ENCODE measurements at places on chromosomes 2 and 18.

DNA sequence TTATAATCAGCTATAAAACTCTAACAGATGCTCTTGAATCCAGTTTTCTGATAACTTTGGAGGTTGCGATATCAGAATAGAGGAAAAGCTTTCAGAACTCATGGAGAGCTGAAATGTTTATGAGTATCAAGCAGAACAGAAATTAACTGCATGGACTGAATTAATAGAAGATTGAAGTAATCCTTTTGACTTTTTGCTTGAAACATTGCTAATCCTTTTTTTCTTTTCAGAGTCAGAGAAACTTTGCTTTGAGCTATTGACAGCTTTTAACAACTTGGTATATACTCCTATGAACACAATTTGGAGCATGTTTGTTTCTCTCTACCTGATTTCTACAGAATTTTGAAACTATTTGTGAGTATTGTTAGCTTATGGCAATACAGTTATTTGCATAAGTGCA, 1254.8 kb downstream of the LRP1B start:
- DNase-seq: no peak

DNA sequence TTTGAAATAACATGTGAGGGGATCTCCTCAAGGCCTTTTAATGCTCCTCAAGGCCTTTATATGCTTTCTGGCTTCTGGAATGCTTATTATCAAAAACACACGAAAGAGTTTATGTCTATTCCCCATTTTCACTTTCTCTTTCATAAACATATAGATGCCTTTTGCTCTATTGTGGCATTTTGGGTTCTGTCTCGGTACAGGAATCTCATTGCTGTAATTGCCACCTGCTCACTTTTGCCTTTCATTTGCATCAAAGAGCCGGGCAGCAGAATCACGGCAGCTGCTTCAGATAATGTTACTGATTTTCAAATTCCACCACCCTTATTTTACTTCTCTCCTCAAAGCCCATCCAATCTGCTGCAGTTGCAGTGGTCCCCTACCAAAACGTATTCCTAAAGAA, 54.8 kb upstream of the LPIN2 start:
- no peak for DNase-seq

GRCh38 chr2:21245565-21245964, 121.8 kb downstream of the TDRD15 start:
- DNase-seq: no peak

DNA sequence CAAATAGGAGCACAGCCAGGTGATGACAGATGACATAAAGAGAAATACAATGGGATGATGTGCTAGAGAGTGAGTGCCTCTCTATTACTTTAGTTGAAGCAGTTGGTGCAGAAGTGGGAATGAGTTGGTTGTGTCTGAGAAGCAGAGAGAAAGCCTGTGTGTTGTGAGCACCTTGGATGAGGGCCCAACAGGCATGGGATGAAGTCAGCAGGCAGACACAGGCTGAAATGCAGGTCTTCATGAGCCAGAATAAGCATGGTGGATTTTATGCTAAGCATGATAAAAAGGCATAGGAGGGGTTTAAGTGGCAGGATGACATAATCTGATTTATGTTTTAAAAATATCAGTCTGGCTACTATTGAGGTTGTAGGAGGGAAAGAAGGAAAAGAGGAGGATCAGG, 71.5 kb downstream of the KLHL14 start:
- DNase-seq: no peak

- no peak for DNase-seq
Measured at GRCh38 chr18:3914833-3915610, 465.1 kb downstream of the TGIF1 start.

- no peak for DNase-seq
Measured at GRCh38 chr2:188326669-188327301, 35.1 kb downstream of the GULP1 start.

DNA sequence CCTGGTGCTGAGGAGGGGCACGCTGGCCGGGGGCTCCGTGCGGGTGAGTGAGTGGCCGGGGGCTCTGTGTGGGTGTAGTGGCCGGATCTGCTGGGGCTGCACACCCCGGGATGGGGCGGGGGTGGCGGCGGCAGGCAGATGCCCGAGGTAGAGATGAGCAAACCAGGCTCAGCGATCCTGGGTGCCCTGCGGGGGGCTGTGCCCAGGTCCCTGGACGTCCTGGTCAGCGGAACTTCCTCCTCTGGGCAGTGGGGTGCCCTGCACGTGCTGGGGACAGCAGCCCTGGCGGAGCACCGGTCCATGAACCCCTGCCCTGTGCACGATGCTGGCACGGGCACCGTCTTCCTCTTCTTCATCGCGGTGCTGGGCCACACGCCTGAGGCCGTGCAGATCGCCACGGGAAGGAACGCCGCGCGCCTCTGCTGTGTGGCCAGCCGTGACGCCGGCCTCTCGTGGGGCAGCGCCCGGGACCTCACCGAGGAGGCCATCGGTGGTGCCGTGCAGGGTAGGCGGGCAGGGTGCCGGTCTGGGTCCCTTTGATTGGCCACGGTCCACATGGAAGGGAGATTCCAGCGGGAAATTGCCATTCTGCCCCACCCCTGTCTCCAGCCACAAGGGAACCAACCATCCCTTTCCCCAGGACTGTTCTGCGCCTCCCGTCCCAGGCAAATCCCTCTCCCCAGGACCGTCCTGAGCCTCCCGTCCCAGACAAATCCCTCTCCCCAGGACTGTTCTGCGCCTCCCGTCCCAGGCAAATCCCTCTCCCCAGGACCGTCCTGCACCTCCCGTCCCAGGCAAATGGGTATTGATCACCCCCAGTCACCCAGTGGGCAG, 5.9 kb downstream of the NEU4 start:
- DNase-seq: no peak

- DNase-seq: no peak
Measured at GRCh38 chr2:203732092-203732952, 25.9 kb downstream of the CD28 start.

DNA sequence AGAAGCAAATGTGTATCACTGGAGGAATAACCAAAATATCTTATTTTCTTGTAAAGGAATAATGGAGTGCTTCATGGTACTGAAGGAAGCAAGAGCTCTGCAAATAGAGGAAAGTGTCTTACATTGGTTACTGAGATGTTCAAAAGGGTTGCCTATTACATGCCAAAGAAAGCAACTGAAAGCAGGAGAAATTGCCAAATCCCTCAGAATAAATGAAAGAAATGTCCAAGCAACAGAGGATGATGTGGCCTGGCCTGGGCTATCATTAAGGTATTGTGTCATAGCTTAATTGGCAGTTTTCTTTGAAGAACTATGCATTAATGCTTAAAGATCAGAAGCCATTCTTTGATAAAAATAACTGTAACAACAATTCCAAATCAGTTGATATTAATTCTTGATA, 173.7 kb downstream of the RAB3GAP1 start:
- DNase-seq: no peak

- no peak for DNase-seq
Measured at GRCh38 chr18:35481960-35482366, 15.8 kb downstream of the INO80C start.

Data from SK-N-MC (cell line).